Nucleus accumbens (tissue), 56 donors: ENCODE measurements at places on chromosomes 16 and 17.

DNA sequence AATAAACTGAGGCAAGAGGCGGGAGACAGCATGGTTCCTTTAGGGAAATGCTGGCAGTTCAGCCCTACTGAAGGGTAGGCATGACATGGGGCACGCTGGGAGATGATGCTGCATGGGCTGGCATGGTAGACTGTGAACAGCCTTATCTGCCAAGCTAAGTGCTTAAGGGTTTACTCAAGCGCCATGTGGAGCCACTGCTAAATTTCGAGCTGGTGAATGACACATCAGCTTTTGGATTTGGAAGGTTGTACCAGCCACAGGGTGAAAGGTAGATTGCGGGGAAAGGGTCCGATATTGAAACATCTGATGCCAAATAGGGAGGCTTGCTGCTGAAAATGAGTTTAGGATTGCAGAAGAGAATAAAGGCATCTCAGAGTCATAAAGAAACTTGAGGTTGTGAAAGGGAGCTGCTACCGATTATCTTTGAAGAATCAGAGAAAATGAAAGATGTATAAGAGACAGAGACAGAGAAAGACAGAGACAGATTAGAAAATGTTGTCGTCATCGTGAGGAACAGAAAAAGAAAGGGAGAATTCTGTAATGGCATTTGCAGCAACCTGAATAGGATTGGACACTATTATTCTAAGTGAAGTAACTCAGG is 16.3 kb downstream of the PIK3R5 start:
- DNase-seq: no peak

GRCh38 chr16:83328936-83329335 is 478.8 kb upstream of the HSBP1 start:
- DNase-seq: no peak

- DNase-seq: no peak
Observed at GRCh38 chr16:85615014-85615851, 2.1 kb downstream of the GSE1 start.

GRCh38 chr17:2338315-2338657 is 985 bp downstream of the SGSM2 start:
- DNase-seq: no peak

GRCh38 chr17:45777388-45777787 is 6.7 kb upstream of the CRHR1 start:
- DNase-seq: no peak

DNA sequence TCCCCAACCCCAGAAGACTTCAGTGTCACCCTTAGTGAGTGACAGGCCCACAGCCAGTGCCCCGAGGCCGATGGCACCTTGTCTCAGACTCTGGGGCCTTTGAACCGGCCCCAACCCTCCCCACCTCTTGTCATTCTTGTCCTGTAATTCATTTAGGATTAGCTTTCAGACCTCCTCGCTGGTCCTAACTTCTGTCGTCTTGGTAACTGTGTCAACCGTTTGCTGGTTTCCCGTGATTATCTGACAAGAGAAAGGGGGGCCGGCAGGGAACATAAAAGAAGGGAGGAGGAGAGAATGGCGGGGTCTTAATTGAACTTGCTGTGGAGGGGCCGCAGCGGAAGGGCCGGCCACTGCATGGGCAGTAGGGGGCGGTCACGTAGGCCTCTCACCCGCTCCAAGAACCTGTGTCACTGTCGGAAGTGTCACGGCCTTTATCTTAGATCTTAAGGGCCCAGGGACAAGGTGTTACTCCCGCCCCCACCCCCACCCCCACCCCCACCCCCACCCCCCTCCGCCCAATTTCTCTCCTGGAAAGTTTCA is 46.5 kb upstream of the GSE1 start:
- DNase-seq: no peak

DNA sequence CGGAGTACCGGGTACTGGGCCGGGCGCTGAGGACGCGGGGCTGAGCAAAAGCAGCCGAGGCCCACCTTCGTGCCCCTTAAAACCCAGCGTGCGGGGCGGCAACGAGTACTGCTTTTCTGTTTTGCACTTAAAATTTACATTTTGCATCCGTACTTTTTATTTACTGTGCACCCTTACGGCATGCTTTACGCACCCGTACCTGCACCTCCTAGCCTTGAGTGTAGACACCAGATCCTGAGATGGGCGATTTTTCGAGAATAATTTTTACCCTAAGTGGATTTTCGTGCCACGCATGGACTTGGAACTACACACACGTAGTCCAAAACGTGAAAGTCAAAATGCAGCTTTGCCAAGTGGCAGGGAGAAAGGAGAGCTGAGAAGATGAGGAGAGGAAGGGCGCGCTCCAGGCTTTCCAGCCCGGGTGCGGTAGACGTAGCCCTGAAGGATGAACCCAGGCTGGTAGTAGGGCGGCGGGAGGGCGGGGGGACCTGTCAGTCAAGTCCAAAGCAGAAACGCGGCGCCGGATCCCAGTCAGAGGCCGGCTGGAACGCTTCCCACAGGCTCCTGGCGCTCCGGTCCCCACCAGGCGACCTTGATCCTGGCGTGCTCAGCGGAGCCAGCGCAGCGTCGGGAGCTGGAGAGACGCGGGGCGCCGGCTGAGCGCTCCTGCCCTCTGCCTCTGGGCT is 1.2 kb upstream of the CBLN1 start:
- DNase-seq: no peak

DNA sequence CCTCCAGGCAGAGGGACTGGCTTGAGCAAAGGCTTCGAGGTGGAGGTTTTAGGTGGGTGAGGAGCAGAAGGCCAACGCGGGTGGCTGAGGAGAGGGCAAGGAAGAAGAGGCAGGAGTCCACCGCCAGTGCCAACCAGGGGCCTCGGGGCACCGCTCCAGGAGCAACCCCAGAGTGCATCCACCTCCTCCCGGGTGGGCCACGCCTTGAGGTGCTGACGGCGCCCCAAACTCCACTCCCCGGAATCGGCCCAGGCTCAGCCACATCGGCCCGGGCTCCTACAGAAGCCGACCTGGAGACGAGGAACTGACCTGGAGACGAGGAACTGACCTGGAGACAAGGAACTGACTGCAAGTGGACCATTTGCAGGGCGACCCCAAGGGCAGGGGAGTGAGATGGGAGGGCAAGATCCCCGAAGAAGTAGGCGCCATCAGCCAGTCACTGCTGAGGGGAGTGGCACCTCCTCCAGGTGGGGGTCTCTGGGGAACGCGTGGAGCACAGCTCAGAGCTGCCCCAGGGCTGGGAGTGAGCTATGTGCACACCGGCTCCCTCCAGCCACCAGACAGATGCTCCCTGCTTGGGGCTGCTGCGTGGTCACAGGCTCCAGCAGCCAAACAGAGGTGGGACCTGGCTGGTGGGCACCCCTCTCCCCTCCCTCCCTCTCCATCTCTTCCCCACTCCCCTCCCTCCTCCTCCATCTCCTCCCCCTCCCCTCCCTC is 29.2 kb upstream of the CBFA2T3 start:
- no peak for DNase-seq

- DNase-seq: no peak
Observed at GRCh38 chr17:50923611-50924010, 57.5 kb upstream of the TOB1 start.
